ENCODE measurements at places on chromosomes 16 and 17.

GRCh38 chr17:412211-413015, 59.8 kb upstream of the RPH3AL start:
- peak; percentile 69 for DNase-seq

DNA sequence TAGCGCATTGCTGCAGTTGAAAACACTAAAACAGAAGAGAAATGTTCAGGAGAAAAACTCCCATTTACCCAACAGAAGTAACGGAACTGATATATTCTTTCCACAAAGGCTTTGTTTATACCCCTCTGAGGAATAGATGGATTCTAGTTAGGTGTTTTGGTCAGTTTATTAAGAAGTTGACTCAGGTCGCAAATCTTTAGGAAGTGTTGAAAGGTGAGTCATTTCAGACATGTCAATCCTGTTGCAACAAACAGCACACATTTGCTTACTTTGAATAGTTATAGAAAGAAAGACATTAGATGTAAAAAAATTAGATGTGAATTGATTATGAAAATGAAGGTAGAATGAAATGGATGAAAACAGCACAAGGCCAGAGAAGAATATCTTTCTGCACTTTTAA, 941.0 kb downstream of the KCNJ2 start:
- peak; percentile 51 for DNase-seq

GRCh38 chr17:28788100-28788499, 44.3 kb downstream of the TRAF4 start:
- DNase-seq = no peak

GRCh38 chr17:78142119-78142861, 3.9 kb upstream of the C17orf99 start:
- DNase-seq = peak; percentile 51

DNA sequence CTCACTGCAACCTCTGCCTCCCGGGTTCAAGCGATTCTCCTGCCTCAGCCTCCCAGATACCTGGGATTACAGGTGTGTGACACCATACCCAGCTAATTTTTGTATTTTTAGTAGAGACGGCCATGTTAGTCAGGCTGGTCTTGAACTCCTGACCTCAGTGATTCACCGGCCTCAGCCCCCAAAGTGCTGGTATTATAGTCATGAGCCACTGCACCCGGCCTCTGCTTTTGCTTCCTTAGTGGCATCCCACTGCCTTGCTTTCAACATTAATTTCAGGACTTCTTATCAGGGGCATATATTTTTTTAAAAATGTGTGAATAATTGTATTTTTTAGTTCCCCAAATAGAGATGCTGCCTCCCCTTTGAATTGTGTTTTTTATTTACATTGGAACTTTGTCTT, 98.8 kb downstream of the SYCE1L start:
- no peak for DNase-seq

DNA sequence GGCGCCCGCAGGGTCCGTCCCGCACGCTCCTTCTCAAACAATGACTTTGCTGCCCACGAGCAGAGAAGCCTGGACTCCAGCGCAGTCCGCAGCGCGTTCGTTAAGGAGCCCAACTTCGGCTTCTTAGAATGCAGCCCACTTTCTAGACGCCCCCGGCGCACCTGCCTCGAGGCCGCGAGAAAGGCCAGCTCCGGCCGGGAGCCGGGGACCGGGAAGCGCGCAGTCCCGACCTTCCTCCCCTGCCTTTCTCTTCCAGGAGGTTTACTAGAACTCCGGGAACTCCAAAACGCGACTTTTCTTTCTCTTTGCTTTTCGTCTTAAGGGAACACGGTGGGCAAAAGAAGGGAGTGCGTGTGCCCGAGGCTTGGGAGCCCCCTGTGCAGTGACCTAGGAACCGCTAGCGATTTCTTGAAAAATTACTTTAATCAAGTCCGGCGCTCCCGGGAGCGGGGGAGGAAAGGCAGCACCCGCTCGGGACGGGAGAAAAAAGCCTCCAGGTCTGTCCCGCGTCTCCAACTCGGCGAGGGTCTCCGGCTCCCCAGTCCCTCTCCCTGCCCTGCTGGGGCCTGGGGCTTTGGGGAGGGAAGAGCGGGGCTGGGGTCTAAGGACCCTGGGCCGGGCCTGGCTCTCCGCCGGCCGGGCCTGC, 2.6 kb downstream of the HNF1B start:
- no peak for DNase-seq

DNA sequence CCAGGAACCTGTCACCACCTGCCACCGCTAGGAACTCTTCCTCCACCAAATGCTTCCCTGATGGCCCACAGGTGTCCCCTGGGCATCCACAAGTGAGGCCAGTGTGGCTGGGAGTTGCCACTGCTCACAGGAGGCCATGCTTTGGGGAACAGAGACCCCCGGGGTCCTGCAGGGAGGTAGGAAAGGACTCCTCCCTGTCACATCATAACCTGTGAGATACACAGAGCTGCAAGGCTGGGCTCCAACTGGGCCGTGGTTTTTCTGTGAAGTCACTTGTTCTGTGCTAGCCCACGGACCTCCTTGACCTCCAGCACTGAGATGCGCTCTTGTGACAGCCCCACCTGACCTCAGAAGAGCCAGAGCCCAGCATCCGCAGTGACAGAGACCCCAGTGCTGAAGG, 311.2 kb downstream of the C16orf95 start:
- no peak for DNase-seq

DNA sequence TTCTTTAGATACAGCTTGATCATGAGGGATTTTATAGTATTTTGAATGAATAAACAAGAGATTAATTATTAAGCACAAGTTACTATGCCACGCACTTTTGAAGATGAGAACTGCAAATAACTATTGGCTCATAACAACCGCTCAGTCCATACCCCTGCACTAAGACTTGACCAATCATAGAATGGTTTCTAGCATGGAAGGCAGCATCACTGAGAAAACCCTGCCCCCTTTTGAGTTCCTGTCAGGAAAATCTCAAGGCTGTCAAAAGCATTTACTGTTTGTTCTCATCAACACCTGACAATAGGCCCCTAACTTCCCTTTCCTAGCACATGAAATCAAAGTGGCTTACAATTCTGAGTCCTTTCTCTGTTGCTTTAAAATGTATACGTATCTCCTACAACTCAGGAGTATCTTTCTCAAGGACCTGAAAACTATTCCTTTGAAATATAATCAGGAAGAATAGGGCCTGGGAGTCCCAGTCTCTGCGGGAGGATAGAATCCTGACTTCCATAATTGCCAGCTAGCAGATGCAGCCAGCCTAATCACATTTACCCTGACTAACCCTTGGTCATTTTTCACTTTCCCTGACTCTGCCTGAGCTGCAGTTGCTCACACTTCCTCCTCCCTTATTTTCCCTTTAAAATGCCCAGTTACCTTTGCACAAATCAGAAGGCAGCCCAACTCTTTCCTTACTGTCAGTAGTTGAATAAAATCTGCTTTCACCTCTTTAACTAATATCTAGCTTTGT, 9.1 kb upstream of the MMD start:
- DNase-seq = no peak
